ENCODE measurements at places on chromosomes 2 and 18.

GRCh38 chr2:159609811-159610549 lies 6.4 kb downstream of the BAZ2B start:
- DNase-seq: no peak

DNA sequence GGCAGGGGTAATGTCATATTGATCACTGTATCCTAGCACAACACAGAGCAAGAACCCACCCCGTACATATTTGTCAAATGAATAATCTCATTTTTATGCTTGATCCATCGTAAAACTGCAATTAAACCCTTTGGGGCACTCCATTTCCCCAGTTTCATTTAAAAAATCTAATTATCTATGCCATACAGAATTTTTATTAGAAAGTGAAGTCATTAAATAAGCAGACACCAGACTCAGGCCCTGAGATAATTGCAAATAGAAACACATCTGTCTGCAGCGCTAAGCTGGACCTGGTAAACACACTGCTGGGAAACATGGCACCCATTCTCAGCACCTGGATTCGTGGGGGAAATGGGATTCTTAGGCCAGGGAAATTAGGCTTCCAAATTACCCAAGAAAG lies 5.1 kb downstream of the CYRIA start:
- DNase-seq: no peak

DNA sequence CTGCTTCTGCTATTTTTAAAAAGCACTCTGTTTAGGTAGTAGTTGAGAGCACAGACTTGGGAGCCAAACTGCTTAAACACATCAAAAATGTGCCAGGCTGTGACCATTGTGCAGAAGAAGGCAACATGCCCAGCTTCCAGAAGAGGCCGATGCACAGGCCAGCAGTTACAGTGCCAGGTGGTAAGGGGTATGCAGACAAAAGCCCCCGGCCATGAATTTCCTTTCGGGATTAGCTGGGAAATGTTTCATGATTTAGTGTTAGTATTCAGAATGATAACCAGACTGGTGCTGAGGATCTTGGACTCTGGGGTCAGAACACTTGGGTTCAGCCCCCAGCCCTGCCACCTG lies 40.0 kb upstream of the ATG16L1 start:
- DNase-seq: no peak

- no peak for DNase-seq
These were observed 60.7 kb downstream of the ADI1 start for GRCh38 chr2:3458396-3459184.

- no peak for DNase-seq
These were observed 731.1 kb upstream of the SLC8A1 start for GRCh38 chr2:41182961-41183360.

- no peak for DNase-seq
These were observed 1.5 kb upstream of the CERKL start for GRCh38 chr2:181658444-181658843.

GRCh38 chr2:68837164-68837860 lies 33.9 kb downstream of the BMP10 start:
- peak; percentile 35 for DNase-seq

- no peak for DNase-seq
These were observed 12.9 kb downstream of the RAMP1 start for GRCh38 chr2:237872178-237872887.

DNA sequence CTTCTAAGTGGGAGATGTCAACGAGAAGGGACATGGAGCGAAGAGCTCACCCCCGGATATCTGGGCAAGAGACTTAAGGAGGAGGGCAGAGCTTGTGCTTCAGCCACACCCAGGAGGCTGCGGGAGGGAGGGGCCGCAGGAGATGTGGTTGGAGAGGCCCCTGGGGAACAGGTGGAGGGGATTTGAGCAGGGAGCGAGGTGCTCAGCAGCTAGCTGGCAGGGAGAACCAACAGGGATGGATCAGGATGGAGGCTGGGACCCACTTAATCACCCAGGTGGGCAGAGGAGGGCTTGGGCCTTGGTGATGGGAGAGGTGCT lies 78.3 kb downstream of the MBP start:
- no peak for DNase-seq

- DNase-seq: no peak
These were observed 43.2 kb downstream of the CRACDL start for GRCh38 chr2:98892871-98893270.

DNA sequence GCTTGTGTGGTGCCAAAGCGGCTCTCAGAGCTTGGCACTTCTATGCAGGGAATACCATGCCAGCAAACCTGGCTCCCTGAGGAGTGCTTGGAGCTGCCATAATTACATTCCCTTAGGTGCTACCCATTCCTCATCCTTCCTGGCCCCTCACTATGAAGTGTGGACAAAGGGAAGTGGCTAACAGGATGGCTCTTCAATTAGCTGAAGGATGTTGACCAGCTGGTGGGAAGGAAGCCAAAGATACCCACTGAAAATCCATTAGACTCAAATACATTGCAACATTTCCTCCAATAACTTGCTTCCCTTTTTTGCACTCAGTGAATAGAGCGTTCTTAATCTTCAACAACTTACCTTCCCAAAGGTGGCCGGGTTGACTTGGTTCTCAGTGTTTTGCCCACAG lies 8.5 kb downstream of the RFX8 start:
- DNase-seq: no peak

GRCh38 chr2:151568501-151568900 lies 158.8 kb downstream of the RIF1 start:
- no peak for DNase-seq

DNA sequence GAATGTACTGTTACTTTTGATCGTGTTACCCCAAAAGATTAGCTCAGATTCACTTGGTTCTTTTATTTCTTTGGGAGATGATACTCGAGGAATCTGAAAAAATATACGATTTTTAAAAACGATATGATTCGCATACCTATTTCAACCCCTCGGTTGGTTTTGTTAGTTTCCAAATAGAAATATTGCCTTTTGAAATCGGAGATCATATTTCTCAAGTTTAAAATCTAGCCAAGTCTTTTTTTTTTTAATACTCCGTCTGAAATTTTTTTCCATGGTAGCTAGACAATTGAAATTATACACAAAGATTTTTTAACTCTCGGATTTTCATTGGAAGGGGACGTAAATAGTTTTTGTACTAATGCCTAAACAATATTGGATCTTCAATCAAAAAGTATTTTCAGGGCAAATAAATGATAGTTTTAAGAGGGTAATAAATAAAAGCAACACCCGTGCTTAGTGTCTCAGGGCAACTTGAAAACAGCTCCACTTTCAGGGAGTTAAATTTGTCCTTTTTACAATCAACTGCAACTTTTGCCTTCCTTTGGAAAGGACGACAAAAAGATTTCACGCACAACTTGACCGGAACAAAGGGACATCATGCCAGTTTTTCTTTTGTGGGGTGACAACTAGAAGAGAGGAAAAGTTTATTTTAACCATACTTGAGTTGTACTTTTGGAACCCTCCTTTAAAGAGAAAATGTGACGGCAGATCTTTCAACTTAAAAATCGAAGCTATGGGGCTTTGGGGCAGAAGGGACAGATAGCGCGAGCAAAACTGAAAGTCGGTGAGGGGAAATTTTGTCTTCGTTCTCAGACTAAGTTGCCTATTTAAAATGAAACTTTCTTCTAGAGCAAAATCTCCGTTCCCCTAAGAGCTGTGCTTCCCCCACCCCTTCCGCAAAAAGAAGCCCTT lies 5.8 kb upstream of the ONECUT2 start:
- no peak for DNase-seq

DNA sequence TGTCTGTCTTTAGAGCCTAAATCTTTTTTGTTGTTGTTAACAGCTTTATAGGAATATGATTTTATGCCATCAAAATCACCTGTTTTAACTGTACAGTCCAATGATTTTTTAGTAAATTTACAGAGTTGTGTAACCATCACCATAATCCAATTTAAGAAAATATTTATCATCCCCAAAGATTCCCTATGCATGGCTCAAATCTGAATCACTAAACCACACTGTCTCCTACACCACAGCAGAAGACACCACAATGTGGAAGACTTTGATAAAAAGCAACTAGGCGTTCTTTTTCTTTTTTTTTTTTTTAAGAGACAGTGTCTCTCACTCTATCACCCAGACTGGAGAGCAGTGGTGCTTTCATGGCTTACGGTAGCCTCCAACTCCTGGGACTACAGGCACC lies 99.6 kb downstream of the TXNL1 start:
- peak; percentile 26 for DNase-seq

GRCh38 chr18:76479351-76480238 lies 15.4 kb downstream of the ZNF516 start:
- DNase-seq: no peak

DNA sequence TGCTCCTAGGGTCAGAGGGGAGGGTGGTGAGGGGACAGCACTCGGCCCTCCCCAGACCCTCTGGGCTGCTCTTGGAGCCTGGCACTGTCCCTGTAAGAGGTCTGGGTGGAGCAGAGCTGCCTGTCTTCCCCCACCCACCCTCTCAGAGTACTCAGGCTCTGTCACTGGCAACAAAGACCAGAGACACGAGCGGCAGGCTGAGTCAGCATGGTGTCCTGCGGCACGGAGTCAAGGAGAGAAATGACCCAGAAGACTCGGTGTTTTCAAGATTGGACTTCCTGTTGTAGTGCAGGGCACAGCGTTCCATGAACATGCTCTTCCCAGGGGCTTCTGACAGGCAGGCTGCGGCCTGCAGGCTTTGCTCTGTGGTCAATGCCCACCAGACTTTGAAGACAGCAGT lies 19.9 kb downstream of the SIGLEC15 start:
- no peak for DNase-seq

GRCh38 chr18:62784966-62785413 lies 69.6 kb downstream of the PHLPP1 start:
- no peak for DNase-seq

DNA sequence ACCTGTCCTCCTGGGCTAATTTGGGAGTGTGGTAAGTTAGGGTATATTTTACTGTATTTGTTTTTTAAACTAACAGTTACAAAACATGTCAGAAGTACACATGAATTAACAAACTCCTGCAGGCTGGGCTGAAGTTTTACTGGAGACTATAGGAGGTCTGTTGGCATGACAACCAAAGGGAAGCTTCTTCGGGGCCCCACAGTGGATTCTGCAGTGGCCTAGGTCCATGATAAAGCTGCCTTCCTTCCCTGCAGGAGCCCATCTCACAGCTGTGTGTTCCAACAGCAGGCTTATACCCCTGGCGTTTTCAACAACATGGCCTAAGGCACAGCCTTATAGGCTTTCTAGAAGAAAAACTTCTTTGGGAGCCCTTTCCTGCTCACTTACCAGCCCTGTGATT lies 128.0 kb upstream of the SETBP1 start:
- no peak for DNase-seq

DNA sequence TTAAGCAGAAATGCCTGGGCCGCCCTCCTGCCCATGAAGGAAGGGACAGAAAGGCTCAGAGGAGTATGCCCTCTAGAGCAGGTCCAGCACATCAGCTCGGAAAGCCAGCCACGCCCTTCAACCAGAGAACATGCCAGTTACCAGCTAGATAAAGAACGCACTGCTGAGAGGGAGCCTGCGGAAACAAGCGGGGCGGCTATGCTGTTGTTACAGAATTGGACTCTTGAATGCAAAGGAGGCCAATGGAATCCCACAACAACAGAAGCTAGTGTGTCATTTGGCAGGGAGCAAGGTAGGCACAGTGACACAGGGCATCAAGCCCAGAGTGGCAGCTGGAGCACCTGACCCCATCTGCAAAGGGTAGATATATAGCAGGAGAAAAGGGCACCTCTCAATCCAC lies 242.9 kb upstream of the ID2 start:
- DNase-seq: no peak

GRCh38 chr2:222978850-222979249 lies 73.1 kb upstream of the KCNE4 start:
- no peak for DNase-seq

DNA sequence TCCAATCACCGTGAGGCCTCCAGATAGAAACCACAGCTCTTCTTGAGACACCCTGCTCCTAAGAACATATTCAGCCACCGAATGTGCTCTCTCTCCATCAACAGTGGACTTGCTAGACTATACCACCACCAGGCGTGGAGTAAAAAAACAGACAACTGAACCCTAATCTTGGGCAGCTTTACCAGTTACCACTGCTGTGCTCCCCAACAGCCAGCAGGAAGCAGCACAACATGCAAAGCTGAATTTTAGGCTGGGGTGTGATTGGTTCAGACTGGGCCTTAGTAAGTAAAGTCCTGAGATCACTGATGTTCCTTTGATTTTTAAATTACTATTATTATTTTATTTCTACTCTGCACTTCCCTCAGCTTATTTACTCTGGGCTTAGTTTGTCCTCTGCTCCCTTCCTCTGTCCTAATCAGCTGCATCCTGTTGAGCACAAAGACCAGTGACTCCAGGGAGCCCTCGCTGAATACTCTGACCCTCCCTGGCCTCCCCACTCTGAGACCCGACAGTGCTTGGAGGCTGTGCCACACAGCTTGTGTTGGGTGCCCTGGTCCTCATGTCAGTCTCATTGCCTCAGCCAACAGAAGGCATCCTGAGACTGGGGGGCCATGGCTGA lies 21.9 kb downstream of the MRPL35 start:
- DNase-seq: peak; percentile 32

DNA sequence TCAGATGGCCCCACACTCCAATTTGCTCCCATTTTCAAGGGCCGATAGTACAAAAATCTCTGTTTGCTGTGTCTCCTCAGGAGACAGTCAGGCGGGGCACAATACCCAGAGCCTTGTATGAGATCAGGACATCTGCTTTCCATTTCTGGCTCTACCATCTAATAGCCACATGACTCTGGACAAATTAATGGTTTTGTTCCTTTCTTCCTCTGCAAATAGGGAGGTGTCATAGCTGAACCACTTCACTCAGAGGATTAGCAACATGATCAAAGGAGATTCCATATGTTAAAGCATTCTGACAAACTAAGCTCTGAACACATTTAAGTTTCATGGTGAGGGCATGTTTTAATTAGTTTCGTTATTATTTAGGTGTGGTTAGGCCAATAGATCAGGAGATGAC lies 602.1 kb upstream of the SYT4 start:
- DNase-seq: no peak

DNA sequence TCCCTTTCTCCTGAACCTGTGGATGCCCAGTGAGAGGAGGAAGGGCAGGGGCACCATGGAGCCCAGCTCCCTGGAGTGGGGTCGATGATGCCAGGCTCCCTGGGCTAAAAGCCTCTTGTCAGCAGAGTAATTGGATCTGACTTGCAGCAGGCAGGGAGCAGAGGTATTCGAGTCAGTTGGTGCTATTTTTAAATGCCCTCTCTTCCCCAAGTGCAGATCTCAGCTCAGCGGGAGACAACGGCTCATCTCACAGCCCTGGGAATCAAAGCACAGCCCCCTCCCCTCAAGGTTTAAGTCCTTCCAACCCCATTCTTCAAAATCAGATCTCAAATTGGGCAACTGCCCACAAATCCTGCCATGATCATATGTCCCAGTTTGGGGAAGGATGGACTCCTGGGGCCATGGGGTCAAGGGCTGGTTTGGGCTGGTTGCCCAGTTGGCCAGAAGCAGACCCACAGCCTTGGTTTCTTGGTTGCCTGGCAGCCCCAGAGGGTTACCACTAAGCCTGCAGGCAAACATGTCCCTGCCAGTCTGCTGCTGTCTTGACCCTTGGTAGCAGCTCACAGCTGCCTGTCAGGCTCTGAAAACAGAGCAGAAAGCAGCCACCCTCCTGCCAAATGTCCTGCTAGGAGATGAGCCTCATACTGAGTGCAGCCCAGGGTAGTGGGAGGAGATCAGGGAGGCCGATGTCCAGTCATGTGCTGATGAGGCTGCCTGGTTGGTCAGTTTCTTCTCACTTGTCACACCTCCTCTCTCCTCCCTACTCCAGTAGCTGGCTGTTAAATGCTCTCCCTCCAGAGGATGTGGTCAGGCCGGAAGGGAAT lies 244.9 kb downstream of the LOXHD1 start:
- peak; percentile 18 for DNase-seq

Measured in mammary epithelial cell (primary cell).